ENCODE measurements at places on chromosomes 5 and 9. TPM values are rescaled to one million over a fixed set of nuclear protein-coding genes. Genes with fewer than 3 reads are reported as not detected.

BTNL3 gene
- polyA plus RNA-seq: not detected

DNA sequence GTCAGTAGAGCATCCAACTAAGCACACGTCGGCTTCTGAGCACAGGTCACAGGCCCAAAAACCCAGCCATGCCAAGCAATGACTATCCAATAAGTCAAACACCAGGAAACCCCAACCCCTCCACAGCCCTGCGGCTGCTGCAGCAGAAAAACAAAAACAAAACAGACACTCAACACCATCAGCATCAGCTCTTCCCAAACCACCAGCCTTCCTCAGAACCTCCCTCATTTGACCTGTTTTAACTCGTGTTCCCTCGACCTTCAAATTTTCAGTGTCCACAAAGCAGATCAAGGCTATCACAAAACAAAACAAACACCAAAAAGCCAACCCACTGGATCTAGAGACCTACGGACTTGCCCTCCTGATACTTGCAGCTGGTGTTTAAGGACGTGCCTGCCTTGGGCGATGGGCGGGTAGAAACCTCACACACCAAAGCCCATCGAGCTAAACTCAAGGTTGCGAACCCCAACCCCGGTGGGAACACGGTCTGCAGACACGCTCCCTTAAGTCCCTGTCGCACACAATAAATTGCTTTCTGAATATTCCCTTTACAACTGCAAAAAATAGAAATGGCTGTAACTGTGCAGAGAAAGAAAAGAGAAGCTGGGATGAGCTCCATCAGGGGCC, 247.1 kb upstream of the ANKRD55 start:
- H3K4me1 ChIP-seq: peaks cover 20% of the 10 kb centered on the region
- H3K4me3 ChIP-seq: peak overlapping the region; percentile 61

DNA sequence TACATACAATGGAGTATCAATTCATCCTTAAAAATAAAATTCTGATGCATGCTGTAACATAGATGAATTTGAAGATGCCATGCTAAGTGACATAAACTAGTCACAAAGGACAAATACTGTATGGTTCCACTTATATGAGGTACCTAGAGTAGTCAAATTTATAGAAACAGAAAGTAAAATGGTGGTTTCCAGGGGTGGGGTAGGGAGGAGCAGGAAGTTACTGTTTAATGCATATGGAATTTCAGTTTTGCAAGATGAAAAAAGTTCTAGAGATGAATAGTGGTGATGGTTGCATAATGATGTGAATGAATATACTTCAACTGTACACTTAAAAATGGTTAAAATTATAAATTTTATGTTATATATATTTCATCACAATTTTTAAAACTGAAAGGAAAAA, 57.3 kb upstream of the FNIP1 start:
- H3K36me3 ChIP-seq: no peaks in the 10 kb centered on the region
- no peak overlapping the region for H3K27ac ChIP-seq
- no peaks in the 10 kb centered on the region for H3K27me3 ChIP-seq
- H3K4me3 ChIP-seq: no peak overlapping the region

GRCh38 chr9:116753389-116753788, 66.3 kb downstream of the TRIM32 start:
- H3K36me3 ChIP-seq: no peaks in the 10 kb centered on the region
- no peaks in the 10 kb centered on the region for H3K27me3 ChIP-seq
- H3K27ac ChIP-seq: no peak overlapping the region
- no peaks in the 10 kb centered on the region for H3K4me1 ChIP-seq

QRFP gene
- not detected for polyA plus RNA-seq

DNA sequence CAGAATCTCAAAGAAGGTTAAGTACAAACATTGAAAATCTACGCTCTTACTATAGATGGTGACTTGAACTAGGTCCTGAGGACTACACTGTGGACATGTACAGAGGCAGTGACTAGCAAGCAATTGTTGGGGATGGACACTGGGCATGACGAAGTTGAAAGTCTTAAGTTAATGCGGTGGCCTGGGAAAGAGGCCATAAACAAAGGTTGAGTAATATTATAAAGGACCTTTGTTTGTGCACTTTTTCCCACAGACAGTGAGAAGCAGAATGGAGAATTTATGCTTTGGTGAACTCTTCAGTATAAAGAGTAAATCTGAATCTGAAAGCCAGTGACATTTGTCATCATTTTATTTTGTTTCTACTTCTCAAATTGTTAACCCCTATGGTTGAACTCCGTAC, 15.3 kb downstream of the ALDH1A1 start:
- no peak overlapping the region for H3K27ac ChIP-seq
- DNase-seq: no peak
- no peak overlapping the region for H3K4me3 ChIP-seq
- peaks cover 4% of the 10 kb centered on the region for H3K27me3 ChIP-seq
- H3K4me1 ChIP-seq: no peaks in the 10 kb centered on the region

- H3K4me1 ChIP-seq: no peaks in the 10 kb centered on the region
- no peak overlapping the region for H3K27ac ChIP-seq
- DNase-seq: no peak
- no peak overlapping the region for H3K4me3 ChIP-seq
These were observed 27.0 kb upstream of the PDCD1LG2 start for GRCh38 chr9:5483306-5483705.

SKP1 gene
- polyA plus RNA-seq: 407 TPM

- no peaks in the 10 kb centered on the region for H3K27me3 ChIP-seq
- no peak overlapping the region for H3K4me3 ChIP-seq
- peaks cover 11% of the 10 kb centered on the region for H3K36me3 ChIP-seq
- DNase-seq: no peak
- peaks cover 4% of the 10 kb centered on the region for H3K4me1 ChIP-seq
These were observed 37.6 kb downstream of the ELL2 start for GRCh38 chr5:95923918-95924544.

DNA sequence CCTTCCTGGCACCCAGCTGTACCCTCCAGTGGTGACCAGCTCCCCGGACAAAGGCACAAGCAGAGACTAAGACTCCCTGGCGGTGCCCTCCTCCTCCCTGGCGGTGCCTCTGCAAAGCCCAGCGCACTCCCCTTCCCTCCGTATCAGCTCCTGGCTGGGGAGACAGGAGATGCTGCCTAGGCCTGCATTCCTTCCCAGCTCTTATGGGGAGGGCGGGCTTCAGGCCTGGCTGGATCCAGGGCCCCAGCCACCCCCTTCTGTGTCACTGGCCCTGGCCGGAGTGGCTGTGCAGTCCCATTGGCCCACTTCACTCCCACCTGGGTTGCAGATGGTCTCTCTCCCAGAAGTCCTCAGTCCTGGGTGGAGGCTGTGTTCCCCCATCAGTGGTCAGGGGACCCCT, 6.4 kb downstream of the LCN12 start:
- H3K4me1 ChIP-seq: no peaks in the 10 kb centered on the region
- no peaks in the 10 kb centered on the region for H3K27me3 ChIP-seq
- no peaks in the 10 kb centered on the region for H3K36me3 ChIP-seq
- no peak for DNase-seq
- H3K4me3 ChIP-seq: no peak overlapping the region
- no peak overlapping the region for H3K27ac ChIP-seq

DNA sequence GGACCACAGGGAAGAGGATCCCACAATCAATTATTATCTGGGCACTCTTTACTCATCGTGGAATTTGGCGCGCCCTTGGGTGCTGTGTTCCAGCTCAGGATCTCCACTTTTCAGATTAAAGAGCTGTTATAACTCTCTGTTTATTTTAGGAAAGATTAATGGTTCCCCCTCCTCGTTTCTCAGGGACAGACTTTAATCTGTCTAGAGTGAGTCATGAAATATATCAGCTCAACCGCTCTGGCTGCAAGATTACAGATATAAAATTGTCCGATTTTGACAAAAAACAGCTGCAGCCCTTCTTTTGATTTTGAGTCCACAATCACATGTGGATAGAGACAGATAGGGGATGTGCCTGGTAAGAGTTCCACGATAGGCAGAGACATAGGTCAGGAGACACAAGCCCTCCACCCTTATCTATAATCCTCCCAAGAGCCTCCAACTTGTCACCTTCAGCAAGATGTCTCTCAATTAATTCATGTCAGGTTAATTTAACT, 77.6 kb upstream of the ANKRD55 start:
- peaks cover 9% of the 10 kb centered on the region for H3K4me1 ChIP-seq
- H3K27me3 ChIP-seq: no peaks in the 10 kb centered on the region
- no peak overlapping the region for H3K4me3 ChIP-seq

GRCh38 chr5:155136216-155136850, 122.8 kb downstream of the KIF4B start:
- no peak overlapping the region for H3K4me3 ChIP-seq
- H3K27ac ChIP-seq: no peak overlapping the region
- no peaks in the 10 kb centered on the region for H3K4me1 ChIP-seq
- H3K27me3 ChIP-seq: no peaks in the 10 kb centered on the region
- no peaks in the 10 kb centered on the region for H3K36me3 ChIP-seq

PRLR gene
- polyA plus RNA-seq: 0.34 TPM
